ENCODE measurements at places on chromosomes 4 and X.

GRCh38 chr4:26074712-26075430, 160.9 kb downstream of the SMIM20 start:
- DNase-seq: no peak

- no peak for DNase-seq
Observed at GRCh38 chr4:35725131-35725530, 519.2 kb downstream of the ARAP2 start.

- no peak for DNase-seq
Observed at GRCh38 chrX:13898083-13898482, 81.2 kb upstream of the GPM6B start.

- no peak for DNase-seq
Observed at GRCh38 chr4:82138374-82138773, 235.4 kb downstream of the HNRNPD start.

DNA sequence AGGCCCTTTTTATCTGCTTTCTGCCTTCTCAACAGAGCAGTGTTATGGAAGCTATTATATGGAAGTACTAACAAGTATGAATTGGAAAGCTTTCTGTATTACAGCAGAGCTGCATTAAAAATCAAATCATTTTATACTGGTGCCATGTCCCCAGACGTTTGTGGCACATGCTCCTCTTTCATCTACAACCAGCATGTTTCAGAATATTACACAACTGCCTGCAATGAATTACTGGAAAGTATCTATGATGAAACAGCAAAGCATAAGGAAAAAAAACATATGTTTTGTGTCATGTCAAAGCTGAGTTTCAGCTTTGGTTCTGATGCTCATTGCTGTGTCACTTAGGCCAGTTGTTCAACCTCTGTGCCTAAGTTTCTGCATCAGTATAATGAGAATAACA, 576.8 kb downstream of the GBA3 start:
- no peak for DNase-seq

GRCh38 chr4:128600996-128601871, 208.3 kb upstream of the JADE1 start:
- peak; percentile 36 for DNase-seq

- DNase-seq: no peak
Observed at GRCh38 chr4:120691536-120691935, 231.0 kb downstream of the PRDM5 start.

GRCh38 chrX:5042563-5042962, 1186.1 kb downstream of the NLGN4X start:
- DNase-seq: no peak

All from occipital lobe (tissue), 3 donors.